ENCODE measurements at places on chromosomes 11 and 22.

GRCh38 chr11:33910296-33910957 lies 18.6 kb upstream of the LMO2 start:
- no peak for DNase-seq

DNA sequence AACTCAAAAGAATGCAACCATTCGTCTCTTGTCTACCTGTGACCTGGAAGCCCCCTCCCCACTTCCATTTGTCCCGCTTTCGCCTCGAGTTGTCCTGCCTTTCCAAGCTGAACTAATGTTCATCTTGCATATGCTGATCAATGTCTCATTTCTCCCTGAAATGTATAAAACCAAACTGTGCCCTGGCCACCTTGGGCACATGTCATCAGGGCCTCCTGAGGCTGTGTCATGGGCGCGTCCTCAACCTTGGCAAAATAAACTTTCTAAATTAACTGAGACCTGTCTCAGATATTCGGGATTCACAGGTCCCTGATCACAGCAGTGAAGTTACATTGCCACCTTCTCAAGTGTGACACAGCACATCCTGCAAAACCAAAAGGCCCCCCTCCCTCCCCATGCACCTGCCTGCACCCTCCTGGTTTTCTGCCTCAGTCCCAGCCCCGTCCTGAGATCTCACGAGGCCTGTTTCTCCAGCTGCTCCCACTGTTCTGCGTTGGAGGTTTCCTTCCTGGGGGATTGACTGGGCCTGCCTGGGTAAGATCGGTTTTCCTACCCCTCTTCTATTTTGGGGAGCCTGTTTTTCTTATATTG lies 1328.7 kb downstream of the TBC1D22A start:
- no peak for DNase-seq

DNA sequence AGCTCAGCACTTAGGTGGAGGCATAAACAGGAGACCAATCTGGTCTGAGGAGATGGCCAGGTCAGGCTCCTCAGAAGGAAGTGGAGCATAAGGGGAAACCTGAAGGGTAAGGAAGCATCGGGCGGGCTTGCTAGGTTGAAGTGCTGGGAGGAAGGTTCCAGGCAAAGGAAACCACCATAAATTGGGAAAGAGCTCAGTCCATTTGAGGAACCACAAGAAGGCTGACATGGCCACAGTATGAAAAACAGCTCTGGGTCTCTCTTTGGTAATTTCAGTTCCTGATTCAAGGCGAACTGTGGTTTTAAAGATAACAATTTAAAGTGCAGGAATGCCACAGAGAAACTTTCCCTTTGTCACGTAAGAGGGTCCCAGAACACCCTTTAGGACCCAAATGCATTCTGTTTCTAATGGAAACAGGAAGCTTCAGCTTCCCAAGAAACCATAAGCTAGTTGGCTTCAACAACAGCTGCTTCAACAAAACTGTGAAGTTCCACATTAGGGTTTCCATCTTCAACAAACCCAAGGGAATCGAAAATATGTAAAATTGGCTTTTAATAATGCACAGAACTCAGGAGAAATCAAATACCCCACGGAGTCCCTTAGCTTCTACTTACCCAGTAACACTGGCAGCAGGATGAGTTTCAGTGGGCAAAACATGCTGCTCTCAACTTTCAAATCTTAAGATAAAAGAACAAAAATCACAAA lies 10.4 kb downstream of the JAML start:
- DNase-seq: no peak

DNA sequence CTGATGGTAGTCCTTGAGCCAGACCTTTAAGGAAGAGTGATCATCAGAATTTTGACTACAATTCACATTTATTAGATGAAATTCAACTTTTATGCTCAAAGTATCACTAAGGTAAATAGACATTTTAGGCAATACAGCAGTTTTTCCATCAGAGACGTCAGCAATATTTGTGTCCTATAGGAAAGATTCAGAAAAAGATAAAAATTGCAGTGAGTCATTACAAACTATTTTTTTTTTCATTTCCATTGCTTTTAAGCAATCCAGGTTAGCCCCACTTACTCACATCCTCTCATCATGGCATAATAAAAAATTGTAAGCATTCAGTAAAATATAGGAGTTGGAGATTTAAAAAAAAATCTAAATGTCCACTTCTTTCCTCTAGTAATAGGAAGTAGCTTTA lies 46.9 kb downstream of the MSANTD4 start:
- DNase-seq: no peak

DNA sequence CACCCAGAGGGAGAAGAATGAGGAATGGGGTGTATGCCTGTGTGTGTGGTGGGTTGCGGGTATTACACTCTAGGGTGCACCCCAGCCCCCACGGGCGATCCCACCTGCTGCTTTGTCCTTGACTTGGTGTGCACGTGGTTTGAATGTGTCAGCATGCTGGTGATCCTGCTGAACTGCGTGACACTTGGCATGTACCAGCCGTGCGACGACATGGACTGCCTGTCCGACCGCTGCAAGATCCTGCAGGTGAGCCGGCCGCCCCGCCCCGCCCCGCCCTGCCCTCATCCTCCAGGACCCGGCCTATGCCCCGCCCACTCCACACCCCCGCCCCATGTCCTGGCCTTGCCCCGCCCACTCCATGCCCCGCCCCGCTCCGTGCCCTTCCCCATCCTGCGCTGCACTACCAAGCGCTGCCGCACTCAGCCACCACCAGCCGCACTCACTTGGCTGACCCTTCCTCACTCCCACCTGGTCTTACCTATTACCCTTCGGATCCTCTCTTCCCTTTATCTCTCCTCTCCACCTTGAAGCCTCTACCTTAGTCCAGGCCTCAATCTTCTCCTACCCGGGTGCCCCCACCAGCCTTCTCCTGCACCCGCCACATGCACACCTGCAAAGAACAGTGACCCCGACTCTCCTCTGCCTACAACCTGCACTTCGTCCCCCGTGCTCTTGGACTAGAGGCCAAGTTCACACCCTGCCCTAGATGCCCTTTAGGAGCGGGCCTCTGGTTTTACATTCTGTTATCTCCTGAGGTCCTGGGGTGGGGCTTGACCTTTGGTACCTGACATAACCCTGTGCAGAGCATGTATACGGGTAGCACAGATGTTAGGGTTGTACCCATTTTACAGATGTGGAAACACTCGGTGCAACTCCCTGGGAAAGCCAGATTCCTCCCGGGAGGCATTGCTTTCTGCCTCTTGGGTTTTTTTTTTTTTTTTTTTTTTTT lies 27.7 kb downstream of the CACNA1I start:
- DNase-seq: peak; percentile 74
